ENCODE measurements at places on chromosomes 7 and 10.

DNA sequence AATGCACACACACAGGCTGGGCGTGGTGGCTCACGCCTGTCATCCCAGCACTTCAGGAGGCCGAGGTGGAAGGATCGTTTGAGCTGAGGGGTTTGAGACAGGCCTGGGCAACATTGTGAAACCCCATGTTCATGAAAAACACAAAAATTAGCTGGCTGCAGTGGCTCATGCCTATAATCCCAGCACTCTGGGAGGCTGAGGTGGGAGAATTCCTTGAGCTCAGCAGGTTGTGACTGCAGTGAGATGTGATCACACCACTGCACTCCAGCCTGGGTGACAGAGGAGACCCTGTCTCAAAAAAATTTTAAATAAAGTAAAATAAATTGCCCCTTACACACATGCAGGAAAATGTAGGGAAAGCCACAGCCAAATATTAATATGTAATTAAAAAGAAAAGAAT lies 44.1 kb downstream of the RNF32 start:
- no peak for DNase-seq

GRCh38 chr7:21317966-21318915 lies 109.6 kb upstream of the SP4 start:
- no peak for DNase-seq

- DNase-seq: no peak
Measured at GRCh38 chr7:26843705-26844104, 20.7 kb downstream of the SKAP2 start.

DNA sequence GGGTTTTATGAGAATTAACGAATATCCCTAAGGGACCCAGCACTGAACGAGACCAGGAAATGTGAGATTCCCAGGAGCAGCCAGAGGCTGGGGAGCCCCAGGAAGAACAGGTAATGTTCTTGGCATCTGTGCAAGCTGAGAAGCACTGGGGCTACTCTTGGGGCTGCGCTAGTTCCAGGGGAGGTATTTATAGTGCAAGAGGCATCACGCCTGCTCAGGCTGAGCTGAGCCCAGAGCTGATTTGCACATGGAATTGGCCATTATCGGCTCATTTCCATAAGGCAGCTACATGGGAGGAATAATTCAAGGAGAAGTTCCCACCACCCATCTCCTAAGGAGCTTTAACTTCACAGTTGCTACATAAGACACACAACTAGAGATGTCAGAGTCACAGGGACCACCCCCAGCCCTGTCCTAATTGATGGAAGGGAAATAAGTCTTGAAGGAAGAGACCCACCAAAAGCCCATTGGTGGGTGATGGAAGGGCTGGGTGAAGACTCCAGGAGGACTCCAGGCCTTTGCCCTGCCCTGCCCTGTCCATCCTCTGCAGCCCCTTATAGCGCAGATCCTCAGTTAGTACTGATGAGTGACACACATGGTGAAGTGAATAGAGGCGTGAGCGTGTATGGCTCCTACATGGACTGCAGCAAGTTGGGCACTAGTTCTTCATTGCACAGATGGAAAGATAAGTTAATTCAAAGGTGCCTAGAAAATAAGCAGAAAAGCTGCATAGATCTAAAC lies 178.9 kb downstream of the GRID1 start:
- no peak for DNase-seq

DNA sequence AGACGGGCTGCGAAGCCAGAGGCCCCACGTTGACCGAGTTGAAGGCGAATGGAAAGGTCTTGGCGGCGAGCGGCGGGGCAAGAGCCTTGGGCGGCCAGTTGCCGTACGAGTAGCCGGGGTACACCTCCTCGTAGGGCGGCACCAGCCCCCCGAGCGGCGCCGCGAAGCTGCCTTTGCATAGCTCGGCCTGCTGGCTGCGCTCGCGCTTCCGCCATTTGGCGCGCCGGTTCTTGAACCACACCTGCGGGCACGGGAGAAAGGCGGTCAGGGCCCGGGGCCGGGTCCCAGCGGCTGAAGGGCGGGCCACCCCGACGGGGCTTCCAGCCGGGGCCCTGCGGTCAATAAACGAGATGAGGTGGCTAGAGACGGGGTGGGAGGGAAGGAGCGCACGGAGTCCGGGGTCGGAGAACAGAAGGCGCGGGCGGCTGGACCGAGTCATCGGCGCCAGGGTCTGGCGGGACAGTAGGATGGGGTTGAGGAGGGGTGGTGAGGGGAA lies 4.8 kb downstream of the ELOVL3 start:
- DNase-seq: peak; percentile 59

GRCh38 chr7:71112436-71112835 lies 19.5 kb upstream of the GALNT17 start:
- no peak for DNase-seq

- DNase-seq: no peak
Measured at GRCh38 chr10:96830511-96831199, 1.4 kb upstream of the LCOR start.

DNA sequence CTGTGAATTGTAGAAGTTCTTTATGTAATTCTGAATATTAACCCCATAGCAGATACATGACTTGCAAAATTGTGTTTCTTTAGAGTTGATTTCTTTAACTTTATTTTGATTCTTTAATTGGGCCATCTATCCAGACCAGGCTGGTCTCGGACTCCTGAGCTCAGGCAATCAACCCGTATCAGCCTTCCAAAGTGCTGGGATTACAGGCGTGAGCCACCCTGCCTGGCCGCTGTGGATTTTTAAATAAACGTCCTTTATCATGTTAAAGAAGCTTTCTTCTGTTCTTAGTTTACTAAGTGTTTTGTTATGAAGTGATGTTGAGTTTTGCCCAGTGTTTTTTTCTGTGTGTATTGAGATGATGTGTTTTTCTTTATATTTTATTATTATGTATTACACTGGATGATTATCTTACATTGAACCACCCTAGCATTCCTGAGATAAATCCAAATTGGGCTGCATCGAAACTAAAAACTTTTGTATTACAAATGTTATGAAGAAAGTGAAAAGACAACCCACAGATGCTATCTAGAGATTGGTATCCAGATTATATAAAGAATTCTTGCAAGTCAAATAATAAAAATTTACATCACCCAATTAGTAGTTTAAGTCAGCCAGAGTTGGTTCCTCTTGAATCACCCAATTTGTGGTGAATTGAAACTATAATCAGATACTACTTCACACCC lies 118.1 kb downstream of the TPST1 start:
- no peak for DNase-seq

DNA sequence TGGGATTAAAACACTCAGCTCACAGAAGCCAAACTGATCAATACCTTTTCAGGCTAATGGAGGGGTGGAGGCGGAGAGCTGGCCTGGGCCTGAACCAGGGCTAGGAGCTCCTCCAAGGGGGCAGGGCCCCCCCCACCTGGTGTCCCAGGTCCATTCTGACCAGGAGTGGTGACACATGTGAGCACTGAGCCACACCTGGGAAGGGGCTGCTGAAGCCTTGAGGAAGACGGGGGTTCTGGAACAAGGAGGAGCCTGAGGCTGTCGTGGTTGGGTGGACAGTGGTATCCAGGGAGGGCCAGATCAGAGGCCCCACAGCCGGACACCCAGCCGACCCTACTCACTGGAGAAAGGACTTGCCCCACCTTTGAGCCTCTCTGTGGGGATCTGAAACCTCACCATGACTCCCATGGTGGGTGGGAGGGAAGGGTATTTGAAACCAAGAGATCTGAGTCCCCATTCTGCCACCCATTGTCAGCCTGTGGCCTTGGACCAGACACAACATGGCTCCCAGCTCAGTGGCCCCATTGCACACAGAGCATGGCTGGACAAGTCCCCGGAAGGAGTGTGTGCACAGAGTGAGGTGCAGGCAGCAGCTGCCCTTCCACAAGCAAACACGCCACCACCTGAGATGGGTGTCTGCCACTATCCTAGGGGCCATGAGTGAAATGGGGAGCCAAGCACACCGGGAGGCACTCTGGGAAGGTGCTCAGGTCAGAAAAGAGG lies 12.4 kb downstream of the TMEM273 start:
- DNase-seq: no peak

All from Right ventricle myocardium superior (tissue), 1 donor.